ENCODE measurements at places on chromosomes 11 and 22.
A peak's percentile ranks its signal among the peaks of the same experiment; 100 is the strongest.

GRCh38 chr11:95923728-95924413, at the start of gene MTMR2:
MTMR2 (minus strand) TSS chr11:95924107; CDS start chr11:95923954, 153 bp downstream.
- DNase-seq: peak; percentile 67

DNA sequence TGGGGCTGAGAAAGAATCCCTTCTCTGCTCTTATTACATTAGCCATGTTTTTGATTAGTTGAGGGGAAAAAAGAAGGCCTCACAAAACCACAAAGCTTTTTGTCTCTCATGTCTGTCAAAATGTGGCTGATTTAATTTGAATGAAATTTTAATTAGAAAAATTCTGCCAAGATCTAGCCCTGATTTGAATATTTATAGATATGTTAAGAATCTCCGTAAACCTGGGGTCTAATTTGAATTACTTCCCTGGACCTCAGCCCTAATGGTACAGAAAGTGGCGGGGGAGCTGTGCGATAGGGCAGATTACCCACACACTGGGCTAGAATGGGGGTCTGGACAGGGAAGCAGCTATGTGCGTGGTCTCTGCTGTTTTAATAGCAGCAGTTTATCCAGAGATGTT, 141.3 kb upstream of the TTC12 start:
- no peak for DNase-seq

GRCh38 chr11:464316-464715, 14.2 kb downstream of the PTDSS2 start:
- DNase-seq: no peak

DNA sequence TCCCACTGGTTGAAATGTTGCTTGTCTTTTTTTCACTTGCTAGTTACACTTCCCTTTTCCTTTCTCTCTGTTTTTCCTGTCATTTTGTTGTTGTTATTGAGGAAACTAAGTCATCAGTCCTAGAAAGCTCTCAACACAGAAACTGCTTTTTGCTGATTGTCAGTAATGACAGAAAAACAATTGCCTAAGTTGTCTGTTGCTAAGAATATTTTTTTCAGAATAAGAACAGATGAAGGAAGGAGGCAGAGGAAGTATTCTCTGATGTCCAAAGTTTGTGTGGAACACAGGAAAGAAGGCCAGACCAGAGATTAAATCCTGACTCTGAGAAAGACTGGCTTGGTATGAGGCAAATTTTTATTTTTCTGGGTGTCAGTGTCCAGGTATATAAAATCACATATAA, 163.3 kb downstream of the CASP12 start:
- no peak for DNase-seq

DNA sequence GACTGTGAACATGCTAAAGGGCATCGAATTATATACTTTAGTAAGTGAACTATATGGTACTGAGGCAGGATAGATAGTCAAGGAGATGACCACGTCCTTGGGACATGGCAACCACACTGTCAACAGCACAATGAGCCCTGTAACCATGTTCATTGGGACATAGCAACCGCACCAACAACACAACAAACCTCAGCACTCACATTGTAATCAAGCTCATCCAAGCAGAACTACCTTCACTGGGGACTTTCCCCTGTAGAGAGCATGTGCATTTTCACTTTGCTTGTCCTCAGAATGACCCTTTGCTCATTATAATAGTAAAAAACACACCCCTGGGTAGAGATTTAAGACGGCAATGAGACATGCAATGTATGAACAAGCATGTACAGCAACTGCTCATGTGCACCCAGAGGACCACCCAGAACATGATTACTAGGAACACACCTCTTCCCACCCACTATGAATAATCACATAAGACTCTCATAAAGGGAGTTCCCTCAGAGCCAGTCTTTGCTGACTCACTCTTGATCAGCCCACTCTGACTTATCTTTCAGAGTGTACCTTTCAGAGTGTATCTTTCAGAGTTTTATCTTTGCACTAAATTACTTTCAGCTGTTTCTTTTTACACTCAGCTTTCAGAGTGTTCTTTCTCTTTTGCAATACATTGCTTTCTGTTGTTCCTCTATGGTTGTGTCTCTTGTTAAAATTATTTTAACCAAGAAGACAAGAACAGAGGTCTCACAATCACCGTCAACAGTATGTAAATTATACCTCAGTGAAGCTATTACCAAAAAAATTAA, 4.1 kb upstream of the PLAAT2 start:
- DNase-seq: peak; percentile 66

- no peak for DNase-seq
Observed at GRCh38 chr11:77370217-77370616, 68.7 kb upstream of the GDPD4 start.

GRCh38 chr11:72336163-72336562, 92.2 kb upstream of the PHOX2A start:
- DNase-seq: no peak

DNA sequence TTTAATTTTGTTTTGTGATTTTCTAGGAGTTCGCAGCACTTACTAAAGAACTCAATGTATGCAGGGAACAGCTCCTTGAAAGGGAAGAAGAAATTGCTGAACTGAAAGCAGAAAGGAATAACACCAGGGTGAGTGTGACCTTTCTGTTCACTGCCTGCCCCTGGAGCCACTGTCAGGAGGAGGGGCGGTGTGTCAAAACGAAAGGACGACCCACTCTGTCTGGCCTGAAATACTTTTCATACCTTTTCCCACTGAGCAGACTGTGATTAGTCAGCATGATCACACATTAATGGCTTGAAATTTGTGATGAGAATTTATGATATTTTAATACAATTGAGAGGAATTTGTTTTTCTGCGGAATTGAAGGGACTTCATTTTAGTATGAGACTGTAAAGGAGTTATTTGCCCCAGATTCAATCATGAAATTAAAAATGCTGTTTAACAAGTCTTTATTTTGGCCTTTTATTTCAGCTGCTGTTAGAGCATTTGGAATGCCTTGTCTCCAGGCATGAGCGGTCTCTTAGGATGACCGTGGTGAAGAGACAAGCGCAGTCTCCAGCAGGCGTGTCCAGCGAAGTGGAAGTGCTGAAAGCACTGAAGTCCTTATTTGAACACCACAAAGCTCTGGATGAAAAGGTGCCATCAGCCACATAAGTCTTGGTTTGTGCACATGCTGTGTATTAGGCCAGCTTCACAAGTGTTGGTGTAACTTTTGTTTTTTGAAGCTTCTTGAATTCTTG, 54.1 kb downstream of the PPFIA1 start:
- DNase-seq: no peak

GRCh38 chr11:130086669-130087068, 17.0 kb downstream of the APLP2 start:
- DNase-seq: no peak

GRCh38 chr22:27725661-27726060, 75.9 kb downstream of the MN1 start:
- no peak for DNase-seq

DNA sequence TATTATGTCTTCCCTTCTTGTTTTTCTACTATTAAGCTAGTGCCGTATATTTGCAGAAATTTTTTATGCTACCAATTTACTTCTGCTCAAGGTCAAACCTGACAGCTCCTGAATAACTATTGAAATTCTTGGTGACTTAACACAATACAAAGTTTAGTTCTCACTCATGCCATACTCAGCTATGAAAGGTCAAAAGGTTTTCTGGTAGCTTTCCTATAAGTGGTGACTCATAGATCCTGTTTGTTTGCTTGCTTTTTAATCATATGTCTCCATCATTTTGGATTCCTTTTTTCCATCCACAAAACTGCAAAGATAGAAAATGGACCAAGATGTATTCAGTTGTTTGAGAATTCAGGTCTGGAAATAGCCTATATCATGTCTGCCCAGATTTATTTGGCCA, 855.8 kb upstream of the LRRC4C start:
- no peak for DNase-seq

GRCh38 chr11:45881708-45882368, 3.6 kb upstream of the MAPK8IP1 start:
- no peak for DNase-seq

DNA sequence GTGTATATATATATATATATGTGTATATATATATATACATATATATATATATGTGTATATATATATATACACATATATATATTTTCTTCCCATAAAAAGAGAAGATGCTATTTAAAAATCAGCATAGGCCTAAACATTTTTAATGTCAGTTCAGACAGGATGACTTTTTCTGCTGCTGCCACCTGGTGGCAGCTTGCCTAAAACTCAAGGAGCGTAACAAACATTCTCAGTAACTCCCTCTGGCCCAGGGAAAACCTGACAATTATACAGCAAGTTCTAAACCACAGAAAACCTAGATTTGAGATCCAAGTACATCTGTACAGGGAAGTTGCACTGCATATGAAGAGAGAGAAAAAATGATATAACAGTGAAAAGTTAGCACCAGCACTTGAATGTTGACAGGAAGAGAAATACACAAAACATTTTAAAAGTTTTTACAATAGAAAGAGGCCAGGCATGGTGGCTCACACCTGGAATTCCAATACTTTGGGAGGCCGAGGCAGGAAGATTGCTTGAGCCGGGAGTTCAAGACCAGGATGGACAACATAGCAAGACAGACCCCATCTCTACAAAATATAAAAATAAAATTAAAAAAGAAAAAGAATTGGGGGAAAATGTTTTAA, 16.6 kb downstream of the OR8A1 start:
- DNase-seq: peak; percentile 57

GRCh38 chr11:96112192-96113128, 188.6 kb upstream of the MTMR2 start:
- no peak for DNase-seq

GRCh38 chr11:77121876-77122575, 6.0 kb upstream of the MYO7A start:
- DNase-seq: no peak

DNA sequence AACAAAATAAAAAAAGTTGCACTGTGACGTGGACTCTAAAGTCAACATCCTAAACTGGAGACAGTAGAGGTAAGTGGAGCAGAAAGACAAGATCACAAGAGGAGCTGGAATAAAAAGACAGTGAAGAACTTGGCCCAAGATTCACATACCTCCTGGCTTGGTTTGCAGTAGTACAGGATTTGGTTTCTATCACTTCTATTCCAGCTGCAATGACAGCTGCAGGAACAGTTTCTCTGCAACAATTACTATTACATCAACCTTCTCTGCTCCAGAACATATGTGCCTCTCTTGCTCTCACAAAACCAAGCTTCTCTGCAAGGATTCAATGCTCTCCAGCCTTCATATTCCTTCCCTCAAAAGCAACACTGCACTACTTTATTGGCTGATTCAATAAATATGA, 7.8 kb upstream of the KDM2A start:
- DNase-seq: no peak

DNA sequence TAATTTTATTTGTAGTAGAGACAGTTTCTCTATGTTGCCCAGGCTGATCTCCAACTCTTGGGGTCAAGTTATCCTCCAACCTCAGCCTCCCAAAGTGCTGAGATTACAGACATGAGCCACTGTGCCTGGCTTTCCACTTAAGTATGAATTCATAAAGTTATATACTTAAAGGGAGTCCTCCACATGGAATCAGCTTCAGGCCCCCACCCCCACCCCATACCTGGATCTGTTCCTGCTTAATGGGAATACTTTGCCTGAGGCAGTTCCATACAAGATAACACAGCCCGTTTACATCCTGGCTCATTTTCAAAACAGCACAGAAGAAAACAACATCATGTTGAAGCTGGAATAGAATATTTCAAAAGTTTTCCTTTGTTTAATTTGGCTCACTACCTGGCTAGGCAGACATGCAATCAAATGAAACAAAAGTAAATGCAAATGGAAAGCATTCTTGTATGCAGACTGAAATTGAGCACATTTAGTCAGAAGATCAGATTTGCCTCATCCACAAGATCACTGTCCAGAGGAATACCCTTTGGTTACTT, 82.4 kb downstream of the FAT3 start:
- no peak for DNase-seq

GRCh38 chr22:17106785-17107546, 14.2 kb downstream of the TMEM121B start:
- DNase-seq: peak; percentile 76

GRCh38 chr11:72234514-72234830, 9.5 kb downstream of the PHOX2A start:
- DNase-seq: no peak

GRCh38 chr11:92141159-92141558, 83.5 kb upstream of the FAT3 start:
- no peak for DNase-seq

DNA sequence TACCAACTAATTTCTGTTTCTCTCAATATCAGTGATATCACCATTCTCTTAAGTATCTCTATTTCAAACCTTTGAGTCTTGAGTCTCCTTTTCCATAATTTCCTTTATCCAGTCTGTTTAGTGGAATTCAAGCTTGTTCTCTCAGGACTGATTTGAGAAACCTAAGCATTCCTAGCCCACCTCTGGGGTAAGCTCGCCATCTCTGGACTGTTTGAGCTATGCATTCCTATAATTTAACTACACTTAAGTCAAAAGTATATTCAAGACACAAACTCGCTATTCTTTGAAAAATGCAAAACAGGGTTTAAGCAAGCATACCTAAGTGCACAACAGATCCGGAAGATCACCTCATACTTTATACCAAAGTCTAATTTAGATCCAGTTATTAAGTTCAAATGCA, 2.1 kb upstream of the DLAT start:
- DNase-seq: no peak

- no peak for DNase-seq
Observed at GRCh38 chr22:26079009-26079408, 90.3 kb upstream of the SEZ6L start.

GRCh38 chr11:20061776-20062175, 98.5 kb downstream of the DBX1 start:
- no peak for DNase-seq

DNA sequence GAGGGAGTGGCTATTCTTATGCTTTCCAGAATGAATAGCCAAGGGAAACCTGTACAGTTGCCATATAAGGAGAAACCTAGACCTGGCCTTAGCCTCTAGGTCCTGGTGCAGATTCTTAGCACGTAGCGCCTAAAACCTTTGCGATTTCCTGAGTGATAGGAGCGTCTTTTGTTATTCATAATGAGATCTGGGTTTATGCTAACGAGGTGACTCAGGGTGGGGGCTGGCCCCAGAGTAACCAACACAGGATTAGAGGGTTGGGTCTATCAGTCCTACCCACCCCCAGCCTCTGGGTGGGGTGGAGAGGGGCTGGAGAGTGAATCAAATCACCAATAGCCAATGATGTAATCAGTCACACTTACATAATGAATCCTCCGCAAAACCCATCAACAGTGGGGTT, 73.4 kb upstream of the PARVG start:
- DNase-seq: no peak

GRCh38 chr11:95149651-95150364, 60.2 kb downstream of the ENDOD1 start:
- DNase-seq: no peak
